Posterior cingulate gyrus (tissue), 11 donors: ENCODE measurements at places on chromosomes 4 and X.

DNA sequence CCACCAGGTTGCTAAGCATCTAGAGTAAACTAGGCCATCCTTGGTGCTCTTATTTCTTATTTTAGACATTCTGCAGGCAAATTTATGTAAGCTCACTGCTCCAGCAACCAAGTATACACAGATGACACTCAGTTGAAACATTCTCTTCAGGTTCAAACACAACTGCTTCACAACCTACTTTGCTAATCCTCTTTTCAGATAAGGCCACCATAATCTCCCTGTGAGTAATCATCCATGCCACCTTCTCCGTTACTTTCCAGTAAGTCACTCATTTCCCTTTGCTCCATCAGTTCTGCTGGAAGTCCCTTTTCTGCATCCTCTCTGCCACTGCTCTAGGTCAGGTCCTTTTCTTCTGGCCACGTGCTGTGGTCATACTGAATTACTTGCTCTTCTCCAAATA, 120.2 kb upstream of the WDFY3 start:
- no peak for DNase-seq

- DNase-seq, result no peak
Observed at GRCh38 chr4:179695175-179695574, 2252.9 kb upstream of the AGA start.

DNA sequence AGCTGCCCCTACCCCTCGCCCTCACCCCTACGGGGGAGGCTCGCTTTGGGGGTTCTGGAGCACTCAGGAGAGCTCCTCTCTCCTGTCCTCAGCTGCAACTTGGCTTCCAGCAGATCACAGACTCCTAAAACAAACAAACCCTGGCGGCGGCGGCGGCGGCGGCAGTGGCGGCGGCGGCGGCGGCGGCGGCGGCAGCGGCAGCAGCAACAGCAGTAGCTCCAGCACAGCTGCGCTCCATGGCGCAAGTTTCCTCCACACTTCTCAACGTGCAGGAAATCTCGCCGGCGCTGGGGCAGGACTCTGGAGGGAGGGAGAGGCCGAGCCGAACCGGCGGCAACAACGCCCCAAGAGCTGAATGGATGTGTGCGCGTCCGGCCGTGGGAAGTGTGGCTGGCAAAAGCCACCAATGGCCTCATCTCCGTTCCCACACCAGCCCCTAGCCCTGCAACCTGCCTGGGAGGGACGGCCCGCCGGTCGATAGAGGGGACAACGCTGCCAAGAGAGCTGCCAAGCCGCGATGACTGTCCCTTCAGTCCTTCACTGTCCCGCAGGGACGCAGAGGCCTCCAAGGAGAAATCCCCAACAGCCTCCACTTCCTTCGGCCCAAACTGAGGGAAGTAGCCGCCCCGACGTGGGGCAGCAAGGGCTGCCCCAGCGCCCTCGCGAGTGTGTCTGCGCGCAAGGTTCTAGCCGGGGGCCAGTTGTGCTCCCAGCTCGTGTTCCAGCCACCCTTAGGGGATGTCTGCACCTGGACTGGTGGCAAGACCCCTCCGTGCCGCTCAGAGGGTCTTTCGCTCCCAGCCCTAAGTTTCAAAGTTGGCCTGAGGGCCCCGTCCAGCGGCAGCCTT, 775 bp downstream of the SHROOM4 start:
- DNase-seq, result peak; percentile 85

- DNase-seq, result no peak
Observed at GRCh38 chr4:36304138-36304681, 22.8 kb downstream of the DTHD1 start.

- DNase-seq, result no peak
Observed at GRCh38 chr4:113971706-113972360, 7.6 kb downstream of the ARSJ start.

GRCh38 chrX:111244235-111244750, 26.0 kb downstream of the CAPN6 start:
- no peak for DNase-seq

- no peak for DNase-seq
Observed at GRCh38 chr4:152117933-152118507, 357.2 kb upstream of the GATB start.
